Activated CD4-positive, alpha-beta T cell treated with anti-CD3 and anti-CD28 coated beads for 48 hours (primary cell): ENCODE measurements at places on chromosomes 5 and 9.

DNA sequence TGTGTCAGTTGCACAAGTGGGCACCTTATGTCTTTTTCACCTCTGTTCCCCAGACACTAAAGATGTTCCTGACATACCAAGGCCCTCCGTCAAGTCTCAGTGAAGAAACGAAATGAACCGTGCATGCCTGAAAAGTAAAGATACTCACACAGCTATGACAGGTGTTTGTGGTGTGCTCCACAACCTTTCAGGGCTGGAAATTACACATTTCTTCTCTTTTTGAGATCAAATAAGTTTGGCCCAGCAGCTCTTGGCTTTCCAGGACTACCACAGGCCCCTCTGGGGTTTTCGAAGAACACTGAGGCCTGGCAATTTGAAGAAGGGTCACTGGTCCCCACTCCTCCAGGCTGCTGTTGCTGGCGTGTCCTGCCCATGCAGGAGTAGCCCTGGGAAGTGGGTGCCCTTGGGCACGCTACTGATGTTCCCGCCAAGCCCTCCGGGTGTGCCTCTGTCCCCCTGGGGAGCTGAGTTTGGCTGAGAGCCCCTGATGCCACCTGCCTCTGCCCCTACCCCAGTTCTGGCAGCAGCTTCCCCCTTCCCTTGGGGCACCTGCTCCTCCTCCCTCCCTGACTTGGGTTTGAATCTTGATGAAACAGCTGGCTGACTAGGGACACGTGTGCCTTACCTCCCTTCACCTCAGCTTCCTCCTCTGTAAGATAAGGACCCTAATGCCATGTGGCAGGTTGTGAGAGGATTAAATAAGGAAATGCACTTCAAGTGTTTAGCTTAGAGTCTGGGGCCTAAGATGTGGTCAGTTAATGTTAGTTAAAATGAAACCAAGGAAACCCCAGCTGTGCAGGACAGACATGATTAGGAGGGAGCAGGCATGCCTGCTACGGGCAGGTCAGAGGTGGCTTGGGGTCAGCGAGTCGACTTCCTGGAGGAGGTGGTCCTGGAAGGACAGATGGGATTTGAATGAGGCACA, 49.1 kb upstream of the GADD45G start:
- no peak for DNase-seq

DNA sequence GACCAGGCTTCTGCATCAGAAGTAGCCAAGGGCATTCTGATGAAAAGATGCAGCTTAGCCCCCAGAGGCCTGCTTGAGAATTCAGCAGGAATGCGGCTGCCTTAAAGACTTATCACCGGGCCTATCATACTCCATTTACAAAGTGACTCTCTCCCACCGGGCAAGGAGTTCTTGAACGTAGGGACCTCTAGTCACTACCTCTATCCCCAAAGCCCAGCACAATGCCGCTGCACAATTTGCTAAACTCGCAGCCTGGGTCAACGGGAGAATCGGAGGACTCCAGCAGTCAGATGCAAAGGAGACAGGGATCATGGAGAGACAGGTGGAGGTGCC, 661 bp downstream of the PDCL start:
- no peak for DNase-seq

GRCh38 chr5:22549876-22550671, 303.1 kb downstream of the CDH12 start:
- DNase-seq = no peak

GRCh38 chr5:122182491-122182921, 53.2 kb downstream of the ZNF474 start:
- DNase-seq = no peak

- no peak for DNase-seq
Measured at GRCh38 chr5:169812786-169813185, 167.5 kb downstream of the INSYN2B start.

DNA sequence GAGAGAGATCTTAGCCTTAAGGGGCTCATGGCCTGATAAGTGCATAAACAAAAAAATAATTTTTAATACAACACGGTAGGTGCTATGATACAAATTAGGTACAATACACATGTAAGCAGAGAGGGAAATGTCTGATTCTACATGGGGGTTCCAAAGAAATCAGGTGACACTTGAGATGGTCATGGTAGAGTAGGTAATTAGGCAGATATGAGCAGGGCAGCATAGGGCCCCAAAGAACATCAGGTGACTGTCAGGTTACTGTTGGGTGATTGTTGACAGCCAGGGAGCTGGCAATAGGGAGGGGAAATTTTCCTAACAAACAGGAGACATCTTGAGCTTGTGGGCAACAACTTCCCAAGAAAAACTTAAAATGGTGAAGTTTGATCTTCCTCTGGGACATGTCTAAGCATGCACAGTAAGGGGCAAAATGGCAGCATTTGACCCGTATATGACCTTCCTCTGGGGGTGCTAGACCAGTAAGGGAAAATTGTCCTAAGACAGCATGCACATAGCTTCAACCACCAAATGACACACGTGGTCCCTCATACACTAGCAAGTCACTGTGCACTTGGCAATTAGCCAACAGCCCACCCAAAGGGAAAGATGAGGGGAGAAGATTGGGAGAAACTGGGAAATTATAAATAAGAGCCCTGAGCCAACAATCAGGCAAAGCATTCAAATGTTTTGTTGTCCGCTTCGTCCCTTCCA, 37.3 kb upstream of the TENT4A start:
- DNase-seq = no peak

- no peak for DNase-seq
Measured at GRCh38 chr5:58191443-58191842, 268.4 kb downstream of the PLK2 start.

- peak; percentile 30 for DNase-seq
Measured at GRCh38 chr5:61277190-61277589, 54.9 kb upstream of the ZSWIM6 start.

GRCh38 chr9:135698767-135699166, 514 bp downstream of the SOHLH1 start:
- DNase-seq = no peak

GRCh38 chr5:119398727-119399466, 43.1 kb downstream of the TNFAIP8 start:
- DNase-seq = no peak

DNA sequence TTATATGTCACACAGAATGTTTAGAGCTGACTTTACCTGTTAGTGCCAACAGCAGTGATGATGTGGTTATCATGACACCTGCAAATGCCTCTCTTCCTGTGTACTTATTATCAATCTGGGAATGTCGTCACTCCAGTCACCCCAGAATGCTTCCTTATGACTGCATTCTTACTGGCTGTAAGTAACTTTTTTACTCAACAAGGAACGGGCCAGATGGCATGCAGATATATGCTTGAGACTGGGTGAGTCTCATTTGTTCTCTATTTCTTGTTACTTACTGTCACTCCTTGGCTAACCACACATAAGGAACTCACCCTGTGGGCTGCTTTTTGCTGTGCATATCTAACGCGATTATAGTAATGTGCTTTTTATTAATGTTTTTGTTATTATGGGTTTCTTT, 385.5 kb upstream of the MEF2C start:
- no peak for DNase-seq

DNA sequence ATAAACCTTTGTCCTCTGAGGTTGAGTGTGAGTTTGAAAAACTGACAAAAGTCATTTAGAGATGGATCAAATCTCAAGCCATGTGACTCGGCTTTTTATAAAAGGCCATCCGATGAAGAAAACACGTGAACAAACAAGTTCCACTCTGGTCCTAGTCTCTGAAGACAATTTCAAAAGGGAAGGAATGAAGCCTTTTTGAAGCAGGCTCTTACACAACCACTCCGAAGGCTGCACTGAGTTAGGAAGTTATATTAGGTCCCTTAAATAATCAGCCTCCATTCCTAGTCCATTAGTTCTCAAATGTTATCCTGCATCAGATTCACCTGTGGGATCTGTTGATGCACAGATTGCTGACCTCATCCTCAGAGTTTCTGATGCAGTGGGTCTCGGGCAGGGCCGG, 166.6 kb upstream of the HMHB1 start:
- no peak for DNase-seq

GRCh38 chr5:124410539-124411488, 335.6 kb downstream of the ZNF608 start:
- DNase-seq = no peak

DNA sequence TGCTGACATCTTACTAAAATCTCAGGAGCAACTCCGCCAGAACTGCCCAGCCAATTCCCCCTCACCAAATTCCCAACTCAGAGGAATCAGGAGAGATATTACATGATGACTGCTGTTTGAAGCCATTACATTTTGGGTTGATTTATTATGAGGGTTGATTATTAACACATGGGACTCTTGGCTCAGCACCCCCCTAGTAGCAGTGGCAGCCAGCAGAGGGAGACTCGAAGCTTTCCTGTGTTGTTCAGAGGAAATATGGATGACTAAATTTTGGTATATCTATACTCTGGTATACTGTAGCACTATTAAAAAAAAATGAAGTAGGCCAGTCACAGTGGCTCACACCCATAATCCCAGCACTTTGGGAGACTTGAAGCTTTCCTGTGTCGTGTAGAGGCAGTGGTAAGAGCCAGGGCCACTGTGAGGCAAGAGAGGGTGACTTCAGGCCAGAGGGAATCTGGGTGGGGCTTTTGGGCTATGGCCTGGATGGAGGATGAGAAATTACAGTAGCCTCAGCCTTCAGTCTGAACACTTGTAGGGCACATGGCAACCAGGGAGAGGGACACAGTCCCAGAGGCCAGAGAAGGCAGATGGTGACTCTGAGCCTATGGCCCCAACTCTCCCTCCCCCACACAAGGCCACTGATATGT, 111.4 kb downstream of the LHX2 start:
- DNase-seq = peak; percentile 20

GRCh38 chr9:4160249-4160648, 139.6 kb downstream of the GLIS3 start:
- no peak for DNase-seq

GRCh38 chr9:97487107-97487506, 14.4 kb upstream of the TMOD1 start:
- no peak for DNase-seq

- peak; percentile 26 for DNase-seq
Measured at GRCh38 chr5:6583049-6583880, 49.6 kb downstream of the NSUN2 start.

DNA sequence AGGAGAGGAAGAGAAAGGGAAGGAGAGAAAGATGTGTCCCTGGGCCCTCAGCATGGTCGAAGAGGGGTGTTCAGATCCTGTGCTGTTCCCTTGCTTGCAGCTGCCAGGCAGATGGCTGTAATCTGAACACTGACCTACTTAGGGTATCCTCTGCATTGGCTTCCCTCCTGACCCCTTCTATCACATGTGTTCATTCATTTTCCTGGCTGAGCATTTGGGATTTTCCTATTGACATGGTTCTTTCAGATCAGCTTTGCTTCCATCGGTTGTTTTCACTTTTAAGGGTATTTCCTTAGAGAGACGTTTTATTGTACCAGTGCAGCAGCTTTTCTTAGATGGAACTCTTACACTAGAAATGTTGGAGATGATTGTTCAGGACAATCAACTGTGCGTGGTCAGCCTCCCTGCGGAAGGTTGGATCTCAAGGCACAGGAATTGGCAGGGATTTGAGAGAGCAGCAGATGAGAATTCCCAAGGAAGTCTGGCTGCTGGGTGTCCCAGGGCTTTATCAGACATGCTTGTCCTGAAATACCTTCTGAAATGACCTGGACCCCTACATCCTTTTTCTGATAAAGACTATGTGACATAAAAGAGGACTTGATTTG, 26.0 kb downstream of the ACTBL2 start:
- DNase-seq = no peak

DNA sequence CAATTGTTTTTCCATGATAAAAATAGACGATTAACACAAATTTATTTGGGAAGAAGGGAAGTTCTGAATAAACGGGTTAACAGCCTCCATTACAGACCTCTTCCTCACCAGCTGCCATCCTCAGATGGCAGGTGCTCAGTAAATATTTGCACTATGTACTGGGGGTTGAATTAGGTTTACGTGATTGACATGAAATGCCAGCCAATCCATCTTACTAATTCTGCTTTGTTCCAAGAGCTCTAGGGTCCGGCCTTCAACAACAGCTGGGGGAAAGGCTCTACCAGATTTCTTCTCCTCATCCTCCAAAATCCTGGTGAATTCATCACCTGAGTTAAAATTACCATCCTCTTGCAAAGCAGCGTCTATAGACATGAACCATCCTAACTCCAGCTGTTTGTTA, 104.6 kb downstream of the MTX3 start:
- no peak for DNase-seq

DNA sequence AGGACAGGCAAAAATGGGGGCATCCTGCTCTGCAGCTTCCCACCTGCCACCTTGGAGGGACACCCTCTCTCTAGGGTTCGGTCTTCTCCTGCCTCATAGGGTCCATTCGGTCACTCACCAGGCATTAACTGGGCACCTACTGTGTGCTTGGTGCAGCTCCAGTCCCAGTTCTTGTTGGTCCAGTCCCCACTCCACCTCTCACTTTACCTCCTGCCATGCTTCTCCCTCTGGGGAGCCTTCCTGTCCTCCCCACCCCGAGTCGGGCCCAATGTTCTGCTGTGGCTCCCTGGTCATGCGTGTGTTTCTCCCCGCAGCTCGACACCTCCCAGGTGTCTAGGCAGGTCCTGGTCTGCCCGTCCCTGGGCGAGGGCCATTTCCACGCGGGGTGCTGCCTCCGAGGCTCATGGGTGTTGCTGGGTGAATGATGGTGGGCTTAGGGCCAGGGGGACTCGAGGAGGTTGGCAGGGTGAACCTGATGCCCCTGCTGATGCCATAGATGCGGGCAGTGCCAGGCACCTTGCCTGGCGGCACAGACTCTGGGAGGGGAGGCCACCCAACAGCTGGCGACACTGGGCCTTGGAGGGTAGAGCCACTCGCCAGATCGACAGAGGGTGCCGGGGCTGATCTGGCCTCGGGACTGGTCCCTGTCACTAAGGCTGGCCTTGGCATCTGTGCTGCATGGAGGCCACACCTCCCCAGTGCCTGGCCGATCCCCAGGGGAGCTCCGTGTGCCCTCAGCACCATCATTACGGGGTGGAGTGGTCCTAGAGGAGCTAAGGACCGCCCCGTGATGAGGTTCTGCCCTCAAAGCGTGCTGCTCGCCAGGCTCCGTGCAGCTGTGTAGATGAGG, 66.0 kb upstream of the RNU6ATAC start:
- no peak for DNase-seq

GRCh38 chr5:79691007-79691406, 1.4 kb downstream of the CMYA5 start:
- DNase-seq = no peak

- no peak for DNase-seq
Measured at GRCh38 chr5:152864447-152864846, 459.4 kb upstream of the NMUR2 start.

GRCh38 chr9:112112941-112113681, 62.0 kb downstream of the SUSD1 start:
- peak; percentile 8 for DNase-seq

GRCh38 chr5:38557792-38558191, 1.3 kb upstream of the LIFR start:
- no peak for DNase-seq

- DNase-seq = no peak
Measured at GRCh38 chr5:151591144-151591819, at the start of gene FAT2. TSS of gene FAT2 (minus strand) at chr5:151591331. CDS start at chr5:151568931, 22,400 bp downstream.

DNA sequence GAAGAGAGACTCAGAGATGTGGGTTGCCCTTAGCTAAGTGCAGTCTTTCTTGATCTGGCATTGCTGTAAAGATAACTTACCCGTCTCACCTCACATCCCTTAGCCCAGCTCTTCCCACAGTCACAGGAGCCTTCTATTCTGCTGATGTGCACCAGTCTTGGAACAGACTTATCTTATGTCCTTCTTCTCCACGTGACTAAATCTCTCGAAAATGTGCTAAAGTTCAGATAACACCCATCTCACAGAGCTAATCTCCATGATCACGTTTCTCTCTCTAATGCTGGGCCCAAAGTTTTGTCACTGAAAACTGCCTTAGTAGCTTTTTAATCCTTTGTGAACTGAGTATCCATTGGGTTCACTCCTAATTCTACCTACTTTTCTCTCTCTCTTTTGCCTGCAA, 16.7 kb downstream of the SLC36A1 start:
- DNase-seq = no peak

GRCh38 chr9:129162497-129163197, 15.4 kb downstream of the IER5L start:
- DNase-seq = no peak
